ENCODE measurements at places on chromosomes 7 and 10.

DNA sequence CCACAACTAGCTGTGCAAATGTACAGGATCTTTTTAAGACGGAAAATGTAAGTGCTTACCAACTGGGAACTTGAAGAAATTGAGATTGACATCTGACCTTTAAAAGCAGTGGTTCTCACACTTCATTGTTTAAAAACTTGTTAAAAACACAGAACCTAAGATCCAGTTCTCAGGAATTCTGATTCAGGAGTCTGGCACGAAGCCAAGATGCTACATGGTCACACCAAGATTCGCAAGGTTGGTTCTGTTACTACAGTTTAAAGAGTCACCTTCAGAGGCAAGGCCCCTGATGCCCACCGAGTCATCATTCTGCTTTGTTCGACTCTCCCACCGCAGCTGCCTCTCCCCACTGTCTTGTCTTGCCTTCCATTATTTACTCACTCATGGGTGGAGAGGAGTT, 113.3 kb downstream of the GLI3 start:
- no peak for DNase-seq

DNA sequence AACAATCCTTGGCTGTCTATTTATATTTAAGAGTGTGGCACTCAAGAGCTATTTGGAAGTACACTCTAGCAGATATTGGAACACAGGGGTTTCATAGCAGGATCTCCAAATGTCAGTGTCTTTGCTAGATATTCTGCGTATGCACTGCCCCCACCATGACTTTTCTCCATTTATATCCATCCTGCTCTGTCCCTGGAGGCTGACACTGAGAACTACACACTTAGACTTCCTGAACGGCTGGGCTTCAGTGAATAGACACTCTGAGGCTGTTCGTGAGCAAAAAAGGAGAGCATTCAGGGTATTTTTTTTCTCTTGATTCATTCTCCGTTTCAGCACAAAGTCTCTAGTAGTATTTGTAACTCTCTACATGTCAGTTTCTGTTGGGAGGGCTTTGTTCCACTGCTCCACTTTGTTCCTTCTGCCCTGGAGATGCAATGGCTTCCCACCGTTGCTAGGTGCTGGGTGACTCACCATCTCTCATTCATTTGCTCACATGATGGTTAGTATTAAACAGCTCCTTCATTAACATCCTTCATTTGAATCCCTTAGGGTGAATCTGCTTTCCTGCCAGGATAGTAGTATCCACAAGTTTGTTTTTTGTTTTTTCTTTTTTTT, 155.9 kb upstream of the SLC13A1 start:
- DNase-seq, result no peak

GRCh38 chr10:132096223-132096622, 30.5 kb downstream of the JAKMIP3 start:
- no peak for DNase-seq

- DNase-seq, result peak; percentile 92
Observed at GRCh38 chr10:31318854-31319601, at the start of gene ZEB1. TSS of gene ZEB1 (plus strand) at chr10:31319216. CDS start at chr10:31319235, 19 bp downstream.

DNA sequence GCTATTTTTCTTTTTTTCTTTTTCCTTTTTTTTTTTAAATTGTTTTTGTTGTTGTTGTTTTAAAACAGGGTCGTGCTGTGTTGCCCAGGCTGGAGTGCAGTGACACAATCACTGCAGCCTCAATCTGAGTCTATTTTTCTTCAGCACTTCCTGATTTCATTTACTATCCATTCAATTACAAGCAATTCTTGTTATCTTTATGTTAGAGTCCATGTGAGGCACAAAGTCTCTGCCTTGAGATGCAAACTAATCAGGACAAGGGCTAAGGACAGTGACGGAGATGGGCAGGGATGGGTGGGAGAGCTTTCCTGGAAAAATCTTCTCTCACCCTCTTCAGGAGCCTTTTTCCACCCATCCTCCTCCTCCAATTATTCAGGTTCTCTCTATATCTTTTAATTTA, 157.3 kb upstream of the AUTS2 start:
- DNase-seq, result no peak

DNA sequence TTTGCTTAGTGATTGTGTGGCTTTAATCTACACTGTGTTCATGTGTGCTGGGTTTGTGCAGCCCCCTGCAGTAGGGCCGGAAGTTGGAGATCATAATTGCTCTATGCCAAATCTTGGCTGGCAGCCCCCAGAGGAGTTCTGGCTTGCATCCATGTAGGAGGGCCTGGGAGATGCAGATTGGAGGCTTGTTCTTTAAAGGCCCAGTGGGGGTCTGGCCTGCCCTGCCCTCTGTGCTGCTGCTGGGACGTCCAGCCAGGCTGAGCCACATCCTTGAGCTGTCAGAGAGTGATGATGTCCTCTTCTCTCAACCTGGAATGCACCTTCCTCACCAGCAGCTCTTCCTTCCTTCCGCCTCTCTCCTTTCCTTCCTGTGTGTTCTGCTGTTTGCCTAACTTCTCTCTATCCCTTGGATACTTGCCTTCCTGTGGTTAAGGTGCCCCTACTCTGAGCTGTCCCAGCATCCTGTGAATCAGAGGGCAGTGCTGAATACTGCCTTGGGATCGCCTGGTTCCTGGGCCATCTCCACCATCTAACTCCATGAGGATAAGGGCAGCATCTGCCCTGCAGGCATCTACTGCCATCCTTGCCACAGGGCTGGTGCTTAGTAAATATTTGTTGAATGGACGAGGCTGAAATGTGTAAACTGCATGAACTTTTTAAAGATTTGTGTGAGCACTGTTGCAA, 30.2 kb downstream of the DOCK1 start:
- DNase-seq, result peak; percentile 37

GRCh38 chr10:63866075-63866746, 345.0 kb downstream of the REEP3 start:
- DNase-seq, result peak; percentile 86

GRCh38 chr7:84939442-84939841, 247.4 kb downstream of the SEMA3D start:
- DNase-seq, result no peak

DNA sequence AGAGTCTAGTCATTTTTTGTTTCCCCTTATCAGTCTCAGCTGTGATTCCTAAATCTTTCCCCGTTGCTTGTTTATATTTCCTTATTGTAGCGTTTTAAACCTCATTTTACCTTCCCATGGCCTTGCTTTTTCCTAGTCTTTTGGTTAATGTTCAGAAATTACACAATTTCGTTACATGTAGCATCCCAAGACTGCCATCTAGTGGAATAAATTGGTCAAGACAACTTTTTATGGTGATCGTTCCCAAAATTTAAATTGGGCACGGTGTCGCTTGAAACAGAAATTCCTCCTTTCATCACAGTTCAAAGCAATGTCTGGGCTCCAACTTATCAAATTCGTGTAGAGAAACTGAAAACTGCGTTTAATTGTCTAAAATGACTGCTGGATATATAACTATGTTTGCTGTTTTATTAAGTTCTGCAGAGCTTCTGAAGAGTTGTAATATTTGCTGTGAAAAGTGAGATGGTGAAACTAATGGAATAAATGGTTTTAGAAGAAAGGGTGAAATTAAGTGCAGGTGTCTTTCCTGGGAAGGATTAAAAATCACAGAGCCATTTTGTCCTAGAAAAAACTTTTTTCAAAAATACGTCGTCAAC, 370.2 kb downstream of the PHF14 start:
- DNase-seq, result peak; percentile 37

DNA sequence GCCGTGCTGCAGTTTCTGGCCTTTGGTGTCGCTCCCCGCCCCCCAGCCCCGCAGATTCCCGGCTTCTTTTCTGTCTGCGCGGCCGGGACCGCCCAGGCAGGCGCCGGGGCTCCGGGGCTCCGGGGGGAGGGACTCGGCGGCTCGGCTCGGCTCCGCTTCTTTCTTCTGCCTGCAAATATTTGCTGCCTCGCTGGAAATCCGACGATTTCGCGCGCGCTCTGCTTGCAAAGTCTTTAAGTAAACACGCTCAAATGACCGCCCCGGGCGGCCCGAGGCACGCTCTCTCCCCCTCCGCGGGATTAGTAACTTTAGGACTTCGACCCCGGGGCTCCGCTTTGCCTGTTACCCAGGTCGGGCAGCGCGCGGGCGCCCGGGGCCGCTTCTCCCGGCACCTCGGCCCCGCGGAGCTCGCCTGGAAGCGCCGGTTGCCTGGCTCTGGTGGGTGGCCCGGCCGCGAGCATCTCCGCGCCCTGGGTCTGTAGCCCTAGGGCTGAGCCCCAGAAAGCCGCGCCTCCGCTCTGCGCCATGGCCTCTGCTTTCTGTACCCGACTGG, 3.9 kb upstream of the GATA3 start:
- DNase-seq, result peak; percentile 47

DNA sequence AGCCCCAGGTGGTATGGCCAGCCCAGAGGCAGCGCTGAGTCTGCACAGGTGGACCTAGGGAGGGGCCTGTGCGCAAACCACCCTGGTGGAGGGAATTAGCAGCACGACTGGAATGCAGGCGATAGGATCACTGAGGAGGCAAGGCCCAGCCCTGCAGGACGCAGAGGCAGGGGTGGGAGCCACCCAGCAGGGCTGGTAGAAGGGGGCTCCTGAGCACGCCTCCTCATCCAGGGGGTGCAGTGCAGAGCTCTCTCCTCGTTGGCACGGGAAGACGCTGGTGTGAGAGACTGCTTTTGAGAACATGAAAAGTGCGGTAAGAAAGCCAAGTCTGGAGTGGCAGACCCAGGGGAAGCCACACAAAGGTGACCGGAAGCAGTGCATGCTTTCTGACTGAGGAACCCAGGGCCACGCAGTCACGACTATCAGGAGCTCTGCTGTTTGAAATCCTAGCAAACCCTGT, 6.0 kb downstream of the FXYD4 start:
- no peak for DNase-seq

DNA sequence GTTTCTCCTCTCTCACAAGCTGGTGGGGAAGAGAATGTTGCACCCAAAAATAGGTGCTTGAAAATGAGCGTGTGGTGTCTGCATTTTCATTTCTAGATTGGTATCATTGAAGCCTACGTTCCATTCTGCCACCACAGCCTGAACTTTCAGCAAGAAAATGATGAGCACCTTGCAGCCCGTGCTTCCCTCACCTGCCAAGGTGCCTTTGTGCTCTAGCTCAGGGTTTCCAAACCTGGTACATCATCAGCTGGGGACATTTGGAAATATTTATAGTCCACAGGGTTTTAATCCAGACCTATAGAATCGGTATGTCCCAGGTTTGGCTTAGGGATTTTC, 701.2 kb downstream of the AUTS2 start:
- DNase-seq, result no peak

DNA sequence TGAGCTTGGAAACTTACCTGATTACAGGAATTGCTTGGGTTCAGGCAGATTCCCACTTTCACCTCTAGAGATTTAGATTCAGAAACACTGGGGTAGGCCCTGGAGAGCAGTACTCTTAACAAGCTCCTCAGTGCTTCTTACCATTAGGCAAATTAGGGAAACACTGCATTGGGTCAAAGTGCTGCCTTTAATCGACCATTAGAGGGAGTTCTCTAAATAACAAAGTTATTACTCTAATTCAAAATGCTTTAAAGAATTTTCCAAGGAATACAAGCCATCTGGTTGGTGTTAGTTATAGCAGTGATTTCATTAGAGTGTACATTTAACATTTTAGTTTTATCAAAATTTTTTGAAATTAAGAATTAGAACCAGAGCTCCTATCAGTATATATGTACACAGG, 324.5 kb downstream of the GFRA1 start:
- peak; percentile 66 for DNase-seq

- DNase-seq, result no peak
Observed at GRCh38 chr7:39271402-39271801, 293.7 kb downstream of the POU6F2 start.

DNA sequence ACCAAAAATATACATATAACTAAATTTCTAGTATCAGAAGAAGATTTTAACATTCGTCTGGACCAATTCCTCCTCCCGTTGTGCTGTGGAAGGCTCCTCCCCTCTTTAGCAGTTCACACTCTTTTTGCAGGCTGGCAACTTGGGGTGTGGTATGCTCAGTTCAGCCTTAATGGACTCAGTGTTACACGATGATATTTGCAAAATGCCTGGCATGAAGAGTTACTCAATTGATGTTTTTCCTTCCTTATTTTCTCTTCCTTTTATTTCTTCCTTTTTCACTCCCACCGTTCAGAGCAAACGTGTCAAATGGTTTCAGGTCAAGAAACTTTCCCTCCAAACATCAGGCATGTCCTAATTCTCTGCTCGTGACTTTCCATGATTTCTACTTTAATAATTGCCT, 248.3 kb downstream of the PHF14 start:
- DNase-seq, result no peak

DNA sequence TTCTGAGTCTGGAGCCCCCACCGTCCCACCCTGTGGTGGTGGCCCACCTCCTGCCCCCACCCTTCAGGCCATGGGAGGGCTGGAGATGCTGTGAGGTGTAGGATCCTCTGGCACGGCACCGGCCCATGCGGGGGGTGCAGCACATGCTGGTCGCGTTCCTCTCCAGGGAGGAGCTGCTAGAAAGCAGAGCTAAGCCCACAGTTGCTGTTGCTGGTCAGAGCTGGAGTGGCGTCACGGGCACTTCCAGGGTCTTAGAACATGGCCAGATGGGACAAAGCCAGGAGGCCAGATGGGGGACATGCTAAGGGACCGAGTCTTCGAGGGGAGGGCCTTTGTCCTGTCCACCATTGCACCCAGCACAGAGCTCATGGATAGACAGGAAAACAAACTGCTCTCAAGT, 21.6 kb downstream of the AGAP3 start:
- no peak for DNase-seq

DNA sequence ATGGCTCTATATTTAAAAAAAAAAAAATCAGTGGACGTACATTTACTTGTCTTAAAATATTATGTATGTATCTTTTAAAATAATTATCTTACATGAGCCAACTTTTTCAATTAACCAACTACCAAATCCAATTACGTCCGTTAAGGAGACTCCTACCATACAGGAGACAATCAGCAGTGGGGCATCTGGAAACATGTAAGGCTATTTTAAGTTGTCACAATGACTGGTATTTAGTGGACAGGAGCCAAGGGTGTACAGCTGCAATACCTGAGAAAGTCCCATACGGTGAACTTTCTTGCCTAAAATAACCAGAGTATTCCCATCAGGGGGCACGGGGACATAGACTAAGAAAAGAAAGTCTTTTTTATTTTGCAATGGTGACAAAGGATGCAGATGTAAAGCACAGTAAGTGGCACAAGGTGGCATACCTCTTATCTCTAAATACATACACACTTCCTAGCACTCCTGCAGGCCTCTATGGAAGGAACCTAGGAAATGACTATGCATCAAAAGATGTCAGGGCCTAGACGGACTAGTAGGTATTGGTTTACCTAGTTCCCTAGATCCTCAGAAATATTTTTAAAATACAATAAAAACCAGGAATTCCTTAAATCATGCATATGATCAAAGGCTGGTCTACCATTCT, 16.0 kb upstream of the TLL2 start:
- DNase-seq, result no peak

DNA sequence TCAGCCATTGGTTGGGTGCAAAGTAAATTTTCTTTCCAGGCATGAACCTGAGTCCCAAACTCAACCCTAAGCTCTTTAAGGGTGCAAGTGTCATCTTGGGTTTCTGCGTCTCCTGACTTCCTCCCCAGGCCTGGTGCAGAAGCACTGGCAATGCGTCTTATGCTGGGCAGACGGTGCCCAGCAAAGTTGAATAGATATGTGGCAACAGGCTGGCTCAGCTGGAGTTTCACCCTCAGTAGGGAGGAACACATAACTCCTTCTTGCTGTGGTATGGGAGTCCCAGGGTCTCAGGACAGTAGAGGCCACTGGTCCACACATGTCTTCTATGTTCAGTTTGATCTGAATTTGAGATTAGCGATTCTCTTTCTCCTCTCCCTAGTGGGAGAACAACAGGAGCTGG, 181.3 kb downstream of the RPS24 start:
- DNase-seq, result no peak
